Fibroblast of the conjunctiva (primary cell): ENCODE measurements at places on chromosomes 13 and 19.

GRCh38 chr13:70520275-70521036 is 412.2 kb upstream of the KLHL1 start:
- no peak for DNase-seq

DNA sequence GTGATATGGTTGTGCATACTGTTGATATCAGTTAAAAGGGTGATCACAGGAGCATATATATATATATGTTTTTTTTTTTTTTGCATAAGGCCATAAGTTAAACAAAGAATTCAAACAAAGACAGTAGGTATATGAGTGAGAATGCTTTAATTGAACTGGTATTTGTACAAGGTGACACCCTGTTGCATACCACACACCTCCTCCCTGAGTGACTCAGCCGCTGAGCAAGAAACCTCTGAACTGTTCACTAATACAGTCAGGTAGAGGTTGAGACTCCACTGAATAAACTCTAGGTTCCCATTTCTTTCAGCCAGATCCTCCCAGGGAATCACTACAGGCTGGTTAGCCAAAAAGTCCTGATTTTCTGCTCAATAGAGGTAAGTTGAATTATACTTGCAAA is at the start of gene SCEL:
Gene SCEL (plus strand): TSS at position 259 of the 400 bp plus-strand sequence. CDS start 20,170 bp downstream, outside the sequence.
- DNase-seq: no peak

DNA sequence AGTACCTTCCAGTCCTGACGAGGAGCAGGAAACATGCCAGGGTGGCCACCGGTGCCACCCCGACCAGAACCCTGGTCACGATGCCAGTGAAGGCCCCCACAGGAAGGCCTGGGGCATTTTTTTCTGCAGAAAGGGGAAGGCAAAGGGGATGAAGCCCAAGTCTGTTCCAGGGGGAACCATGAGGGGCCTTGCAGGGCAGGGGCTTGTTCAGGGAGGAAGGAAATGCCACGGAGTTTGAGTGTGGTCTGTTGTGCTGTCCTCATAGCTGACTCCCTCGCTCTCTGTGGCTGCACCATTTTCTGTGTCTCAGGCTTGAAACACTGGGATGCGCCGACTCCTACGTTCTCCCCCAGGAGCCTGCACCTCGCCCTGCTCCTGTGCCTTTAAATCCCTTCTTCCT is 27.5 kb upstream of the CEACAM1 start:
- no peak for DNase-seq

DNA sequence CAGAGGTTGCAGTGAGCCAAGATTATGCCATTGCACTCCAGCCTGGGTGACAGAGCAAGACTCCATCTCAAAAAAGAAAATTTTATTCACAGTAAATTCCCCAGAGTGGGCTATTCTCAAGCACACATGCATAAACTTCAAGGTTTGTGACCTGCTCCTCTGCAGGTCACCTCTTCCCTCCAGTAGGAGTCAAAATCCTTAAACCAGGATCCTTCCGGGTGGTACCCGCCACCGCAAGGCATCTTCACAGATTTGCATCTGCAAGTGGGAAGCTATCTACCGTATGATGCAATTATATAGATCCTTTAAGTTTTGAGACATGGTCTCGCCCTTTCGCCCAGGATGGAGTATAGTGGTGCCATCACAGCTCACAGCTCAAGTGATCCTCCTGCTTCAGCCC is 3.0 kb upstream of the ECH1 start:
- DNase-seq: no peak

- no peak for DNase-seq
These were observed 7.4 kb downstream of the HPN start for GRCh38 chr19:35048911-35049411.

DNA sequence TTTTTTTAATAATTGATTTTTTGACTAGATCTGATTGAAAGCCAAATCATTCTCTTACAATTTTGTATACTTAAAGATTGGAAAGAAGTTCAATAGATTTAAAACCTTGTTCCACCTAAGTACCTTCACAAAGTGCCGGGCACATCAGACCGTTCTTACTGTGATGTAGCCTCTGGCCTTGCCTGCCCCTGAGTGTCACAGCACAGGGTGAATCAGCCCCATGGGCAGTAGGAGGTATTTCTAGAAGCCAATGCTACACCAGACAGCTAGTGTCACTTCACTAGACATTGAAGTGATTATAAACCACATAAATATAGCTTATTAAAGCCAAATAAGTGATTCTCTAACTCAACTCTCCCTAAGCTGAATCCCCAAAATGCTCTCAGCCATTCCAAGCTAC is 131.3 kb downstream of the LACC1 start:
- DNase-seq: no peak

- no peak for DNase-seq
These were observed 6.0 kb upstream of the SOX1 start for GRCh38 chr13:112060899-112061366.

- DNase-seq: no peak
These were observed 19.5 kb upstream of the ALOX5AP start for GRCh38 chr13:30715837-30716236.

DNA sequence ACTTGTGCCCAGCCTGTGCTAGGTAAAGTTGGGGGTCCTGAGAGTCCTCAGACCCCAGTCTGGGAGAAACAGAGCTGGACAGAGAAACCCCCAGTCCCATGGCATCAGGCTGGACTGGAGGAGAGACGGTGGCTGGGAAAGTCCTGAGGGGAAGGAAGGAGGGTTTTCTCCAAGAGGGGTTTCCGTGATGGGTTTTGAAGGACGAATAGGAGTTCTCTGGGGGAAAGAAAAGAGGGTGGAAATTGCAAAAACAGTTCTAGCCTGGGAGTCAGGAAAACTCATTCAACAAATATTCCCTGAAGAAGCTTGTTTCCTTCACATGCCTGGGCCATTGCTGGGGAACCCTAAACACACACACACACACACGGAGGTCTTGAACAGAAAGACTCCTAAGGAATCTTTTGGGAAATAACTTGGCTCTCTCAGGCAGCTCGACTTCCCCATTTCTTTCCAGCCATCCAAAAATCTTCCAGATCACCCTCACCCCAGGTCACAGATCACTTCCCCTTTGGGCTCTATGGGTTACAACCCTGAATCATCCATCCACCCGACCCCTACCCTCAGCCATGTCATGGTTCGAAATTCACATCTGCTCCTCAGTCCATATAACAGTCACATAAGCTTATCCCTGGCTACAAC is 47.5 kb downstream of the COLGALT1 start:
- no peak for DNase-seq

DNA sequence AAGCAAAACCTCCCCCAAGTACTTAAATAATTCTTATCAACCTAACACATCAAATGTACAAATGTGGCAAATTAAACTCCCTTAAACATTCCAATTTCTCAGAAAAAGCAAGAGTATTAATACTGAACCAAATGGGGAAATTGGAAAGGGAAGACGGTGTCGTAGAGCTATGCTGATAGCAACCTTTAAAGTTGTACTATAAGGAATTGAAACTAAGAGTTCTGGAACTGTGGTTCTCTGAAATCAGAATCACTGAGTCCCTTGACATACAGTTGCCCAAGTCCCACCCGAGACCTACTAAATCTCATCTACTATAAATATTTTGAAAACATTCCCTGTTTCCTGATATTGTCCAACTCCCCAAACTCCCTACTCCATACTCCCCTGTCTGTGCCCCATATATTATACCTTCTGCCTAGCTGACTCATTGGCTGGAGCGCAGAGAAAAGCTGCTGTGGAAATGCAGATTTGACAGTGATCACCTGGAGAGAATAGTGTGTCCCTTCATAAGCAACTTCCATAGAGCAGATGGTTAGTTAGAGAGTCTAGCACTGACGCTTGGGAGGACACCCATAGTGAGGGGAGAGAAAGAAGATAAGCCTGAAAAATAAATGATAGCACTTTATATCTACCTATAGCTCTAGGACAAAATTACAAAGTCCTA is 51.4 kb upstream of the ITM2B start:
- no peak for DNase-seq

GRCh38 chr13:112140366-112140765 is 73.4 kb downstream of the SOX1 start:
- DNase-seq: no peak

DNA sequence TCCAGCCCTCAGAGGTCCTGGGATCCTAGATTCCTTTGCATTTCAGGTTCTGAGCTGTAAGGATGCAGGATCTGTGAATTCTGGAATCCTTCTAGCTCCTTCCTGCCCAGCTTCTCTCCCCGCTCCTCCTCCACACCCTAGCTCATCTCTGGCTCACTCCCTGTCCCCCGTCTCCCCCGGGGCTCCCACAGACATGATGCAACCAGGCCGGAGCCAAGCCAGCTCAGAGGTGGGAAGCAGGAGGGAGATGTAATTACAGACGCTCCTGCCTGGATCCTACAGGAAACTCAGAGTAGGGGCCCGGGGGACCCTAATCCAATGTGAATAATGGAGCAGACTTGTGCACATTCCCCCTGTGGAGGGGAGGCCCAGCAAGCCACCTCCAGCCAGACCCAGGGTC is 4.5 kb downstream of the GNG8 start:
- DNase-seq: no peak
